ENCODE measurements at places on chromosomes 1 and 21.
A peak's percentile ranks its signal among the peaks of the same experiment; 100 is the strongest.

GRCh38 chr1:36571106-36571505, 88.4 kb upstream of the CSF3R start:
- no peak for DNase-seq

- DNase-seq, result no peak
Observed at GRCh38 chr21:29133241-29133640, 2.8 kb downstream of the MAP3K7CL start.

- DNase-seq, result no peak
Observed at GRCh38 chr1:11434501-11434900, 44.5 kb upstream of the DISP3 start.

- DNase-seq, result no peak
Observed at GRCh38 chr1:192943108-192943507, 116.1 kb downstream of the UCHL5 start.

DNA sequence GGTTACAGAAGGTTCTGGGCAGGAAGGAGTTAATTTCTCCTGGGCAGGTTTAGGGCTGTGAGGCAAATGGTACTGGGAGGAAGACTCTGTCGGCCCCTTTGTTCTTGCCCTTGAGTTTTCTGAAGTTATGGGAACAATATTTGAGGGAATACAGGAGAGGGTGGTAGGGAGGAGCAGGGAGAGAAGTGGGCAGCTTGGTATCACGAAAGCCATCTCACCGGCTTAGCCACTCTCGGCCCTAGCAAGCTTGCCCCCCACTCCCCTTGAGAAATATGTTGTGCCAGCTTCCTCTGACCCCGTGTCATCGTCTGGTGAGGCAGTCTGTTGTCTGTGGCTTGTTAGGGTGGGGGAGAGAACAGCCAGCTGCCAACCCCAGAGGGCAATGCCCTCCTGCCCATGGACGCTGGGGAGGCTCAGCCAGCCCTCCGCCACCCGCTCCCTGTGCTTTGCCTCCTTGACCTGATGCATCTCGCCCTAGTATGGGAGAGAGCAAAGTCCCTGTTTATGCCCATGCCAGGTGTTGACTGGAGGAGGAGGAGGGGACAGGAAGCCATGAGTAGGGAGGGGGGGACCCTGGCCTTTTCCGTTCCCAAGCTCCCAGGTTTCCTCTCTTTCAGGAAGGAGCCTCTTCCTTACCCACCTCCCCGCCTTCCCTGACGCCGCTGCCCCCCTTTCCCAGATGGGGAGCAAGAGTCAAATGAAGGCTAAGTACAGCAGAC, 1.2 kb downstream of the EFNA1 start:
- no peak for DNase-seq

GRCh38 chr1:148263128-148263905, 111.2 kb upstream of the NBPF11 start:
- peak; percentile 42 for DNase-seq

DNA sequence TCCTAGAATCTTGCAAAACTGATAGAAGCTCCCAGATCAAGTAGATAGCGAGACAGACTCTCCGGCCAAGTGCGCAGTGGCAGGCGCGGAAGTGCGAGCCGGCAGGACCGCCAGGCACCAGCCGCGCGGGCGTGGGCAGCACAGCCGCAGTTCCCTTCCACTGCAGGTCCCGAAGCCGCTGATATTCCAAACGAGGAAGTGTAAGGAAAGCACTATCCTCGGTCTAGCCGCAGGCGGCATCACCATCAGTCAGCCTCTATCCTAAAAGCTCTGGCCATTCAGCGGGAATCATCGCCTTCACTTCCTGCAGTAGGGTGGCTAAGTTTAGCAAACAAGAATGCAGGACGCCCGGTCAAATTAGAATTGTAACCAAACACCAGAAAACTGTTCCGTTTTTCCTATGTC, 710 bp downstream of the GLRX2 start:
- DNase-seq, result peak; percentile 5

DNA sequence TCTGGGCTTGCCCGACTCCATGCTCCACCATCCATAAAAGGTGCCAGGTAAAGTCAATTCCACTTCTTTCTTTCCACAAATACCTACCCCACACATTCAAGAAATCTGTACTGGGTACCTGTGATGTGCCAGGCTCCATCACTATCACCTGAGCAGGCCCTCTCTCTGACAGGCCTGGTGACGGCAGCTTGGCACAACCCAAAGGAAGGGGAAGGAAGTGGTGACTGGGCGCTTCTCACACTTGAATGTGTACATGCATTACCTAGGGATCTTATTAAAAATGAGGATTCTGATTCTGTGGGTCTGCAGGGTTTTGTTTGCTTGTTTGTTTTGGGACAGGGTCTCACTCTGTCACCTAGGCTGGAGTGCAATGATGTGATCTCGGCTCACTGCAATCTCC, 7.5 kb downstream of the HTR1D start:
- no peak for DNase-seq

DNA sequence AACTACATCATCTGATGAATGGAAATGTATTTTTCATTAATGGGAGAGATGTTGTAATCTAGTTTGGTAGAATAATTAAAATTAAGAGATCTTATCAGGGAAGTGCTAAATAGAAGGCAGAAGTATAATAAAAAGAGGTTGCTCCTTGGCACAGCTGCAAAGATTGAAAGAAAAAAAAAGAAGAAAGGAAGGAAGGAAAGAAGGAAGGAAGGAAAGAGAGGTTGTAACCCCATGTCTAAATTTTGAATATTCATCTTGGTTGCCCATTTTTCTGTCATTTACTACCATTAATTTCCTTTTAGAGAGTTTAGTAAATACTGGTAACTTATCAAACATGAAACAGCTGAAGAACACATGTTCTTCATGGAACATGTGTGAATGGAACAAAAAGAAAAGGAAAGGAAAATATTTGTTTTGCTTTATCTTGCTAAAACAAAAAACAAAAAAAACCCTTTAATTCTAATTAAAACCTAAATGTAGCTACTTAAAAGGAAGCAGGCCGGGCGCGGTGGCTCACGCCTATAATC, 10.5 kb upstream of the MDM4 start:
- no peak for DNase-seq

DNA sequence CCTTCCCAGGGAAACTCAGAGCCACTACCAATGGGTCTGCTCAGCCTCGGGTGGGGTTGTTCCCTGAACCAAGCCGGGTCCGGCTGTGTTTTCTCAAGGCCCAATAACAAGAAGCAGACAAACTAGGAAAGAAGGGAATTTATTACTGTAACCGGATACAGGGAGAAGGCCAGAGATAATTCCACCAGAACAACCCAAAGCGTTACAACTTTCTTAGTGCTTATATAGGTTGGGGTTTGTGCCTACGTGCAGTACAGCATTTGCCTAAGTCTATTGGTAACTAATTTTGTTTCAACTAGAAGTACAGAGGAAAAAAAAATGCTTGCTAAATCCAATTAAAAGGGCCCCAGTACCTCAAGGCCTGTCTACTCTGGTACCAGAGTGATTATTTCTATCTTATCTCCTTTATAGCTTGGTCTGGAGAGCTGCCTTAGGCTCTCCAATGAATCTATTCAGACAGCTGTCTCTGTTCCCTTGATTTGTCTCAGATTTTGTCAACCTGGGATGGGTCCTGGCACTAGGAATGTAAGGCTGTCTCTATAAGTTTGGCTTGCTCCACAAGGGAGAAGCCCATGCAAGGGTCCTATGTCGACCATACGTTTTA, 57.3 kb upstream of the CCDC190 start:
- no peak for DNase-seq

- DNase-seq, result no peak
Observed at GRCh38 chr1:153365696-153366095, 8.0 kb downstream of the S100A9 start.

DNA sequence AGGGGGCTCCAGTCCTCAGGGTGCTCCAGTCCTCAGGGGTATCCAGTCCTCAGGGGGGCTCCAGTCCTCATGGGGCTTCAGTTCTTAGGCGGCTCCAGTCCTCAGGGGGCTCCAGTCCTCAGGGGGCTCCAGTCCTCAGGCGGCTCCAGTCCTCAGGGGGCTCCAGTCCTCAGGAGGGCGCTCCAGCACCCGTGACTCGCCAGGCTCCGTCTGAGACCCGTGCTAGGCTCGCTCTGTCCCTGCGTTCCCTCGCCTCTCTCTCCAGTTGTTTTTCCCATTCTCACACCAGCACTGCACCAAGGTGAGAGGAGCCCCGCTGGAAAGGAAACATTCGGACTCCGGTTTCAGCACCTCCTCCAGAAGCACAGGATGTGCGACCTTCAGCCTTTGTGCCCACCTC, 9.4 kb upstream of the OR2M2 start:
- no peak for DNase-seq

DNA sequence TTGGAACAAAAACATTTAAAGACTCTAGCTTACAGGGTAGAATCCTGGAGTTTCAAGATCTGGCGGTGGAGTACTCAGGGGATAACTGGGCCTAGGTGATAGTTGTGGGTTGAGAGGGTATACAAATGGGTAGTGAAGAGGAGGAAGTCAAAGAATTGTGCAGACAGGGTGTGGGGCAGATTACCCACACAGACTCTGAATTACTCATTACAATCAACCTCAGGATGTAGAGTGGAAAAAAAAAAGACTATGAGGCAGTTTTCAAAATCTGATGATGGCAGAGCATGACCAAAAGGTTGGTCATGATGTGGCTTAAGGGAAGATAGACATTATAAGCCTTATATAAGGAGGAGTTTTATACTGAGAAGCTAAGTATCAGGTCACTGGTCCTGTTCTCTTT, 44.1 kb upstream of the GLIS1 start:
- no peak for DNase-seq

DNA sequence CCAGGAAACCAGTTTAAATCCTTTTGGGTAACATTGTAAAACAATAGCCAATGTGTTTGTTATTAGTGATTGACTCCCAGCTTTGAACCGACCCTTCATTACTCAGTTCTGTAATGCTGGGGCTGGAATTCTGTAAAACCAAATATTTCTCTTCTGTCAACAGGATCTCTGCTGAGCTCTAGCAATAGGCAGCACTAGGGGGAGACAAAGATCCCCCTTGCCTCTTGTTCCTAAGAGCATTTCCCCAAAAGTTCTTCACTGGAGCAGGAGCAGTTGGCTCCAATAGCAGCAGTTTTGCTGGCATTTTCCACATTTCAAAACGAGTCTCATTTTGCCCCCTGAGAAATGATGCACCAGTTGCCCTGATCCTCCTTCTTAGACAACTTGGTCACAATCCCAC, 1671.1 kb downstream of the MRPL39 start:
- DNase-seq, result no peak

DNA sequence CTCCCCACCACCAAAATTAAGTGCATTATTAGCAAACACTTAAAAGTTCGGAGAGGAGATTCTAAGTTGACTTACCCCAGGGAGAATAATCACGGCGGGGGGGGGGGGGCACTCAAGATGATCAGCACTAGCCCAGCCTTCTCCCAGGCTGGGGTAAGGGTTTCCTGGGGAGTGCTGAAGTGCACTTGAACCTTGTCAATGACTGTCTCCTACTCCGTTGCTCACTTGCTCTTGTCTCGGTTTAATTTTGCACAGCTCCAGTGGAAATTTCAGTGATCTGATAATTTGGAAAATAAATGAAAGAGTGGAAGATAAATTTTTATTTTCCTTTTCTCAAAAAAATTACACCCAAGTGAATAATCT, 59.2 kb downstream of the PBX1 start:
- DNase-seq, result no peak

DNA sequence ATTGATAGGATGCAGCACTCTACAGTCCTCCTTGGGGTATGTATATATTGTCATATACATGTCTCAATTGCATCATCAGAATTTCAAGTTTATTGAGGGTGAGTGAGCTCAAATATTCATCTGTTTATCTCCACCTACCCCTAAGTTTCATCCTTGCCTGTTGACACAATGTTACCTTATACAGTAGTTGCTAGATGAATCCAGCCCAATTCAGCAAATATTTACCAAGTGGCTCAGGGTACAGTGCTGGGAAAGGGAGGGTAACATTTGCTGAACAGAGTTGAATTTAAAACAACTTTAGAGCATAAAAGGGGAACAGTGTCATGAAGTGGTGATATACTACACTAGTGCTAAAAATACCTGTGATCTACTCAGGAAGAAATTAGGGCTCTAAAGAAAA, 14.4 kb downstream of the ELAVL4 start:
- no peak for DNase-seq

DNA sequence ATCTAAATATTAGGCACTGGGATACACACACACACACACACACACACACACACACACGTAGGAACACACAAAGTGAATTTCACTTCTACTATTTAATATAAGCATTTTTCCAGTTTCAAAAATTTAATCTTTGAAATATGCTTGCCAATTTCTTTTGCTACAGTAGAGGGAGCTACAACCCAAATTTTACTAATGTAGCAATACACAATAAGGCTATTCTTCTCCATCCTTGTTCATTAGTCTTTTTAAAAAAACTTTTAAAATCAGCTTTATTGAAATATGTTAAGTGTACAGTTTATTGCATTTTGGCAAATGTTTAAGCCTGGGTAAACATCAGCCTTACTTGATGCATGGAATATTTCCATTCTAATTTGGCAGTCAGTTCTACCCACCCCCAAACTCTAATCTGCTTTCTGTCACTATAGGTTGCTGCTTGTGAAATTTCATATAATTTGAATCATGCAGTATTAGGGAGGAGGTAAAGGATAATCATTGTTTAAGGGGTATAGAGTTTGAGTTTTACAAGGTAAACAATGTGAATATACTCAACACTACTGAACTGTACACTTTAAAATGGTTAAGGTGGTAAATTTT, 93.0 kb upstream of the TENT5C start:
- DNase-seq, result no peak

DNA sequence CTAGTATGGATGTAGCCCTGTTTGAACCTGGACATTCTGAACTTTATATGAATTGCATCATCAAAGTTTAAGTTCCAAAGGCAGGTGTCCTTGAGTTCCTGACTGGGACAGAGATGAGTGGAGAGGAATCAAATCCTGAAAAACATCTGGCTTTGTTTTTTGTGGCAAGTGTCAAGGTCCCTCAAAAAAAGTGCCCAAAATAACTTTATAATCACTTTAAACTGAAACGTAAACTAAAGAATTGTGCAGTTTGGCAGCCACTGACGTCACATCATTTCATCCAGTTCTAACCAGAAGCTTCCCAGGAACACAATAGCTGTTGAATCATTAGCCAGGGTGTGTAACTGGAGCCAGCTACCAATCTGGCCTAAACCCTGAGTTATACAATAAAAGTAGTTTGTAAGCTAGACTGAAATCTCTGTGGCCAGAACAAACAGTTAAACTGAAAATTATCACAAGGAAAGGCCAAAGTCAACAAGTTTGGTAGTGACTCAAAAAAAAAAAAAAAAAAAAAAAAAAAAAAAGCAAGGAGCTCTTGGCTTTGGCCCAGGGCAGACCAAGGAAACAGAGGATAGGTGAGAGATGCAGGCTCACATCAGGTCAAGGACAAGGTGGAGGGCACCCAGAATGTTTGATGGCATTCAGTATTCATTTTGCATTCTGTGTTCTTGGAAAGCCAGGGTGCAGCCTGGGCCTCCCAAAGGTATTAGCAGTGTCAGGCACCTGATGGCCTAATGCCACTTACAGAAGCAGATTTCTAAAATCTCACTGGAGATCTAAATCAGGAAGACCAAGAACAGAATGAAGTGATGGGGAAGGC, 74.3 kb downstream of the TNFSF18 start:
- DNase-seq, result no peak

GRCh38 chr1:151069103-151069486, 1.5 kb upstream of the GABPB2 start:
- no peak for DNase-seq
